Right lung (tissue), 10 donors: ENCODE measurements at places on chromosomes 1 and 21. TPM values are rescaled to one million over a fixed set of nuclear protein-coding genes. Genes with fewer than 3 reads are reported as not detected.

- no peak for DNase-seq
Observed at GRCh38 chr1:234408757-234409156, 35.5 kb downstream of the COA6 start.

DNA sequence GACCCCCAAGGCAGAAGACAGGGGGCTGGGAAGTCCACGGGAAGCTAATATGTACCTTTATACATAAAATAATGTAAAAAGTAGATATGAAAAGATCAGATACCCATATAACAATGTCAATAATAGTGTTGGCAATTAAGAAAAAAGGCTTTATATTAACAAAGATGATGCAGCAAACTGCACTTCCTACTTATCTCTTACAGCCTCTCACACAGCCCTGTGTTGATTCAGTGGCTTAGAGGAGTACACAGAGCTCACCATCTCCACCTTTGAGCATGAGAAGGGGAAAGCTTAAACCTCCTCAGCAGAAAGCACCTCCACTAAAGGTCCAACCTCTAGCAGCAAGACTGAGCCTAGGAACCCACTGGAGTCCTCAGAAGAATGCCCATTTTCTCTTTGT is 7.2 kb upstream of the VSIG8 start:
- no peak for DNase-seq

DNA sequence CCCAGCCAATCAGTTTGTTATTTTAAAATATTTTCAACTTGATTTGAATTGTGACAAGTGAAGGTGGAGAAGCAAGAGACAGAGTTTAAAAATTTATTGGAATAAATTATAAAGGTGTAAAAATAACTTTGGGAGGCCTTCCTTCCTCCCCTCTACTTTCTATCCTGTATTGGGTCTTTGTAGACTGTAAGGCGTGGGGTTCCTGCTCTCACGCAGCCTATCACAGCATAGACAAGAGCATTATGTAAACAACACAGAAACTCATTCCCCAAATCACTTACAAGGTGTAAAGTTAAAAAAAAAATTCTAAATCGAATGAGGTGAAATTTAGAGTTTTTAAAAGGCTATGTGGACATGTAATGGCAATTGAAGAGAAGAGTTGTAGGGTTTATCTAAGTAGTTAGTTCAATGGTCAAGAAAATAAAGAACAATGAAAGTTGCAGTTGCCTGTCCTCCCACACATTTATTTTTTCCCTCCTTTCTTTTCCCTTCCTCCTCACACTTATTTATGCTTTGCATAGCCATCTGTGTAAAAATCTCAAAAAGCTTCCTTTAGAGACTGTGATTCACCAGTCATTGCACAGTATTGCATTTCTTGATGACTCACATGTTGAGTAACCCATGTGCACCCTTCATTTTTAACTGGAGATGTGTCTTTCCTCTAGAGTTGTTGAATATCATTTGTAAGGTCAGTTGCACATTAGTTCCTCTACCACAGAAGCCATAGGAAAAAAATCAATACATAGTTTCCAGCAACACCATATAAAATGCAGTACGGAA is 242.2 kb downstream of the PTPRC start:
- DNase-seq = no peak

GRCh38 chr1:167517535-167518330 is 596 bp downstream of the CD247 start:
- no peak for DNase-seq

DNA sequence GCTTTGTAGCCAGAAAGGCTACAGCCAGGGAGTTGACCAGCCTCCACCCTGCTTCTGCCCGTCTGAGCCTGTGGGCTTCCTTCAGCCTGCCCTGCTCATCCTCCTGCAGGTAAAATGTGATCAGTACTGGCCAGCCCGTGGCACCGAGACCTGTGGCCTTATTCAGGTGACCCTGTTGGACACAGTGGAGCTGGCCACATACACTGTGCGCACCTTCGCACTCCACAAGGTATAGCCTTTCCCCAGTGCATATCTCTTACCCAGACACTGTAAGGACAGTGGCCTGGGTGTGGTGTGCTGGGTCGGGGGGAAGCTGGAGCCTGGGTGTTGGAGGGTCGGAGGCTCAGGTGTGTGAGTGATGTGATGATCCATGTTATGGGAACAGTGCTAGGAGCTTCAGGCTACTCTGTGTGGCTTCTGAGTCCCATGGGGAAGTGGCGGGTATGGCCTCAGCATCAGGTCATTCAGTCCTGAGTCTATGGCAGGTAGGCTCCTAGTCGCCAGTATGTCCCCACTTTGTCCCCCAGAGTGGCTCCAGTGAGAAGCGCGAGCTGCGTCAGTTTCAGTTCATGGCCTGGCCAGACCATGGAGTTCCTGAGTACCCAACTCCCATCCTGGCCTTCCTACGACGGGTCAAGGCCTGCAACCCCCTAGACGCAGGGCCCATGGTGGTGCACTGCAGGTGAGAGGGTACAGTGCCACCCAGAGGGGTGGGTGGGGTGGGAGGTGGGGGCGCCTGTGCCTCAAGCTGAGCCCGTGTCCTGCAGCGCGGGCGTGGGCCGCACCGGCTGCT is 31.2 kb upstream of the KDM4A start:
- no peak for DNase-seq

- no peak for DNase-seq
Observed at GRCh38 chr1:232594768-232595698, 34.9 kb downstream of the SIPA1L2 start.

DNA sequence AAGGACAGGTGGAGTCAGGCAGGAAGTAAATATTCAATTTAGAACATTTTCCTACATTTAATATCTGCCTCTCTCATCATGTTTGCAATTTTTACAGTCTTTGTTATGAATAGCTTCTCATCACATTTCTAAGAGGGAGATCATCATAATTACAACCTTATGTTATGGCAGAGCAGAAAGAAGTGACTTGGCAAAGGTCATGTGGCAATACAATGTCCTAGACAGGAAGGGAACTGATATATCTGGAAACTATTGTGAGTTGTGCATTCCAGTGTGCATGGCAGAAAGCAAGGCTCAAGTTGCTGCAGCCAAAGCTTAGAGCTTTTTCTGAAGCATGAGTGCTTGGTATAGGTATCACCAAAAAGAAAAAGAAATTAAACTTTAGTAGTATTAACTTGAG is 43.8 kb upstream of the PRRX1 start:
- DNase-seq = no peak

DNA sequence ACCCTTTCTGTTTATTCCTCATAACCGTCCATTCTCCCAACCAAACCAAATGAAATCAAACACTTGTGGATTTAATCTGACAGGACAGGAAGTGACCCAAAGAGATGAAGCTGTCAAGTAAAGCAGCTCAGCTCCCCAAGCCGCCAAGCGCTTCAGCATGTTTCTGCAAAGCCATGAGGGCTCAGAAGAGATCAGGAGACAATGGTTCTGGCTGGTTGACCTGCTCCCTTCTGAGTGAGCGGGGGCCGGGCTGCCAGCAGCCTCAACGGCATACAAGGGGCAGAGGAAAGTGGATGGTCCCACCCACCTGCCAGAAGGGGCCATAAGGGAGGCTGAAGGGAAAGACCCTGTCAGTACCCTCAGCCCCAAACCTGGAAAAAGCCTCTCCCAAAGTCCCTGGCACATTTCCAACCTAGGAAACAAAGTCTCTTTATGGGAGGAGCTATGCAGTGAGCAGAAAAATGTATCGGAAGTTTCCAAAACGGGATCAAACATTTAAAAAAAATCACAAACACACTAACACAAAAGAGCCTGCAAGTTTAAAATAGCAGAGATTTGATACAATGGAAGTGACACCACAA is 45.4 kb downstream of the SLC45A1 start:
- DNase-seq = no peak

TCHHL1 gene
- polyA plus RNA-seq = not detected
